Progenitor cell of endocrine pancreas (in vitro differentiated cells): ENCODE measurements at places on chromosomes 16 and 17. TPM values are rescaled to one million over a fixed set of nuclear protein-coding genes. Genes with fewer than 3 reads are reported as not detected.

Gene PIRT
- total RNA-seq: not detected in 2 replicates

DNA sequence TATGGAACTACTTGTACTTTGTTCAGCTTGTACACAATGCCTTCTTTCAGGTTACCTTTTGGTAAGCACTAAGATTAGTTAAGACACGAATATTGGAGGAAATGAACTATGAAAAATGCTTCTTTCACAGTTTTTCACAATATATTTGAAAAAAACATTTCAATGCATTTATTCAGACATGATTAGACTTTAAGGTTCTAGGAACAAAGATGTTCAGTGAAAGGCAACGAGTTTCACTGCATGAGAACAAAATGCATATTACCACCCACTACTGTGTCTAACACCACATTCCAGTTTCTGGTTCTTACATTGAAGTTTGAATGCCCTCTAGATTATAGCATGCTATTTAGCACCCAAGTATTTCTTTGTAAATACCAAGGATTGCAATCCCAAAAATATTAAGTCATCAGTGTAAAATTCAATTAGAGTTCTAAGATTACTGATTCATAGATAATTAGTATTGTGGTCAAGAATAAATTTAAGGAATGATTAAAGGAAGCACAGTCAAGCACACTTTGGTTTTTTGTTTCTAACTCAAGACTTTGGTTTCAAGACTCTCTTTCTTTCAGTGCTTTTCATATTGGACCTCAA, 261.7 kb downstream of the CEP112 start:
- DNase-seq: no peak

DNA sequence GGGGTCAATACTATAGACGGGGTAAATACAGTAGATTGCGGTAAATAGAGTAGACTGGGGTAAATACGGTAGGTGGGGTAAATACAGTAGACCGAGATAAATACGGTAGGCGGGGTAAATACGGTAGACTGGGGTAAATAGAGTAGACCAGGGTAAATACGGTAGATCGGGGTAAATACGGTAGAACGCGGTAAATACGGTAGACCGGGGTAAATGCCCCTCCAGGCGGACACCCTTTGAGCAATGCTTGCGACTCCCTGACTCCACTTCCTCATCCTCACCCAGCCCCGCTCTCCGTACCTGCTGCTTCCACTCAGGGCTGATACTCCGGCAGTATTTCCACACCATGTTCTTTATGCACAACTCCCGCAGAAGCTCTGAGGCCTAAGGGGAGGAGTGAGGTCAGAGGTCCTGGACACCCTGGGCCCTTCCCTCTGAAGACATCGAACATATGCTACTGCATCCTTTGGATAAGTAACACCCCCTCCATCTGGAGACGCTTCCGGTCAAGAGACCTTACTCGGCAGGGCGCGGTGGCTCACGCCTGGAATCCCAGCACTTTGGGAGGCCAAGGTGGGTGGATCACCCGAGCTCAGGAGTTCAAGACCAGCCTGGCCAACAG, 13.3 kb upstream of the CRK start:
- DNase-seq: no peak

- DNase-seq: peak; percentile 53
These were observed 1.9 kb downstream of the SLC16A3 start for GRCh38 chr17:82230609-82231311.
